ENCODE measurements at places on chromosomes 5 and 9.

DNA sequence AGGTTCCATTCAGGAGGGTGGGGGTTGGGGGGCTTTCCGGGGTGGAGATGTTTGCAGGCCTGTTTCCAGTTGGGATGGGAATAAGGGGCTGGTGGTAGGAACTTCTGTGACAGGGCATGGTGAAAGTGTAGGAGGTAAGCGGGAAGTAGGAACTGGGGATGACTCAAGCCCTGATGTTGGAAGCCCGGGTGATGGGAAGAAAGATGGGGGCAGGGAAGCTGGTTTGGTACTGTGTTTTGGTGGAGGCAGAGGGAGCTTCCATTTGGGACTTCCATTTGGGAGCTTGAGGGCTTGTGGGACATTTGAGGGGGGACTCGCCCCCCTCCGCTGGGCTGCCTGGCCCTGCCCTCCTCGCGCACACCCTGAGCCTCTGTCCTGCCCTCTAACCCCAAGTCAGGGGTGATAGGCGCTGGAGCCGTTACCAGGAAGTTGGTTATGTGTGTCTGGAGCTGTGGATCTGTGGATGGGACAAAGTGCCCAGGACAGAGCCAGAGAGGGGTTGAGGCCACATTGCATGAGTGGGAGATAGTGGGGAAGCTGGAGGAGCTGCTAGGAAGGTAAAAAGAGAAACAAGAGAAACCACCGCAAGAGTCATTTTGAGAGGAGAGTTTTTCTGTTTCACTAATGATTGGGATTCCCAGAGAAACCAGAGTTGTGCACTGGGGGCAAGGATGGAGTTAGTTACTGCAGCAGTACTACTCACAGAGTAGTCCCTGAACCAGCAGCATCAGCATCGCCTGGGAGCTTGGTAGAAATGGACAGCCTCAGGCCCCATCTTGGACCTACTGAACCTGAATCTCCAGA lies 6.6 kb downstream of the RGS14 start:
- DNase-seq = no peak

- no peak for DNase-seq
These were observed 320.9 kb upstream of the KLF4 start for GRCh38 chr9:107810461-107810961.

DNA sequence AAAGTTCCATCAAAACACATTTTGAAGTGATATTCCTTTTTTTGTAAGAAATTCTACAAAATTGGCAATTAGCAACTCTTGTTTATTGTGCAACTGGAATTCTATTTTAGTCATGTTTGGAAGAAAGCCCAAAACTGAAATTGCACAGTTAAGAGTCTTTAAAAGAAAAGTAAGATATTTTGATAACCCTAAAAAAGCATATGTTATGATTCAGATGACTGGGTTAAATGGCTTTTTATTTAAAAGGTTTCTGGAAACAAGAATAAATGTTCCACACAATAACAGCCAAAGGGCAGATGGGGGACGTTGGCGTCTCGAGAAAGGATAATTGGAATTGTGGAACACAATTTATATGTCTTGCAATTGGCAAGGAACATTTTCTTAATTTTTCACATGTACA lies 275.2 kb downstream of the CDH9 start:
- no peak for DNase-seq

DNA sequence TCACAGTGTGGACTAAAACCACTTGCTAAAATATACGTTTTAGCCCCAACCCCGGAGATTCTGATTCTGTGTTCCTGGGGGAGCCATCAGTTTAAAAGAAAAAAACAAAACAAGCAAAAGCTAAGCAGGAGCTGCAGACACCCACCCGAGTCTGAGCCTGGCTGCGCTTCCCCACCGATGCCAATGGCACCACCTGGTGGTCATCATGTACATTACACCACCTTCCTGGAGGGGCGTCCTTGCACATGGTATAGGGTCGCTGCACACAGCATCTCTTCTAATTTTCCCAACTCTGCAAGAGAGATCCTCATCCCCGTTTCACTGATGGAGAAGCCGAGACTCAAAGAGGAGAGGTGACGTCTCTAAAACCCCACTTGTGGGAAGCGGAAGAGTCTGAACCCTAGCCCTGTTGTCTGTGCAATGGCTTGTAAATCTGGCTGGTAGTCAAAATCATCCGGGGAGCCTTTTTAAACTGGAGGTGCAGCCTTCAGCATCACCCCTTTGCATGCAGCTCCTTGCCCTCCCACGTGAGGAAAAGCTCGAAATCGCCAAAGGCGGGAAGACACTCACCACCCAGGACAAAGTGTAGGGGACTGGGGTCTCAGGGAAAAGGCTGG lies 23.1 kb upstream of the CNOT6 start:
- DNase-seq = no peak

GRCh38 chr5:32848681-32849080 lies 137.6 kb downstream of the NPR3 start:
- no peak for DNase-seq

DNA sequence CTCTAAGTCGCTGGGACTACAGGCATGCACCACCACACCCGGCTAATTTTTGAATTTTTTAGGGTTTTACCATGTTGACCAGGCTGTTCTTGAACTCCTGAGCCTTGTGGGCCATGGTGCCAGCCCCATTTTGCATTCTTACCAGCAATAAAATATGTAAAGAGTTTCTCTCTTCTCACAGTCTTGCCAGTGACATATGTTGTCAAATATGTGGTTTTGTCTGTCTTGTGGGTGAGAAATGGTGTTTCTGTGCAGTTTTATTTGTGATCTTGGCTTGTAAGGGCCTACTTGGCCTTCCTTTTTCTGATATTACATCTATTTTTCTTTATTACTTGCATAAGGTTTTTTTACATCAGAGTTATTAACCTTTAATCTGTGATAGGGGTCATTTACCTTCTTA lies 47.1 kb downstream of the SPIN1 start:
- no peak for DNase-seq

- DNase-seq = peak; percentile 52
These were observed 151.4 kb downstream of the HSD17B3 start for GRCh38 chr9:96150324-96151227.

All from activated CD8-positive, alpha-beta memory T cell treated with anti-CD3 and anti-CD28 coated beads for 48 hours (primary cell).